Activated naive CD4-positive, alpha-beta T cell treated with anti-CD3 and anti-CD28 coated beads, Interleukin-2, amount 50 U/mL, for 72 hours (primary cell): ENCODE measurements at places on chromosomes 12 and 14. TPM values are rescaled to one million over a fixed set of nuclear protein-coding genes. Genes with fewer than 3 reads are reported as not detected.

DNA sequence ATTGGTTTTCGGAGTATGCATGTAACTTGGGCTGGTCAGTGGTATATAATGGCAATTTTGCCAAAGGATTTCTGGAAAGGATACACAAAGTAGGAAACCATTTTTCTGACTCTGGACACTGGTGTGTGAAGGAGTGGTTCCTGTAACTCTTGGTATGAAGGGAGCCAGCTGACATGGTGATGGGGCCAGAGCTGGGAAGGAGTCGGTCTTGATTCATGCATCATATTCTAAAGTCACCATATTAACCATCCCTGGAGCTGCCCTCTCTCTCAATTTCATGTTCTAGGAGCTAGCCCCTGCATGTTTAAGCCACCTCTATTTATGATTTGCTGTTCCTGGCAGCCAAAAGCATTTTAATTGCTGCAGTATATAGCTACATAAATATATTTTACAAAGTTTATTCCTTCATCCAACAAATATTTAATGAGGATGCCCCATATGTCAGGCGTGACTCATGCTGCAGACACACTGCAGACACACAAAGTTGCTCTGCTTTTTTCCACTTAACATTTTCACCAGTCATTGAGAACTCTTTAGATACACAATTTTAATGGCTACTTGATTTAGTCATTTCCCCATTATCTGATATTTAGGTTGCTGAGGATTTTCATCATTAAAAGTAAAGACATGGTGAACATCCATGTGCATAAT, 78.7 kb upstream of the PSMC1 start:
- no peak for DNase-seq

NOS1 gene
- total RNA-seq, result 0.07 TPM

DNA sequence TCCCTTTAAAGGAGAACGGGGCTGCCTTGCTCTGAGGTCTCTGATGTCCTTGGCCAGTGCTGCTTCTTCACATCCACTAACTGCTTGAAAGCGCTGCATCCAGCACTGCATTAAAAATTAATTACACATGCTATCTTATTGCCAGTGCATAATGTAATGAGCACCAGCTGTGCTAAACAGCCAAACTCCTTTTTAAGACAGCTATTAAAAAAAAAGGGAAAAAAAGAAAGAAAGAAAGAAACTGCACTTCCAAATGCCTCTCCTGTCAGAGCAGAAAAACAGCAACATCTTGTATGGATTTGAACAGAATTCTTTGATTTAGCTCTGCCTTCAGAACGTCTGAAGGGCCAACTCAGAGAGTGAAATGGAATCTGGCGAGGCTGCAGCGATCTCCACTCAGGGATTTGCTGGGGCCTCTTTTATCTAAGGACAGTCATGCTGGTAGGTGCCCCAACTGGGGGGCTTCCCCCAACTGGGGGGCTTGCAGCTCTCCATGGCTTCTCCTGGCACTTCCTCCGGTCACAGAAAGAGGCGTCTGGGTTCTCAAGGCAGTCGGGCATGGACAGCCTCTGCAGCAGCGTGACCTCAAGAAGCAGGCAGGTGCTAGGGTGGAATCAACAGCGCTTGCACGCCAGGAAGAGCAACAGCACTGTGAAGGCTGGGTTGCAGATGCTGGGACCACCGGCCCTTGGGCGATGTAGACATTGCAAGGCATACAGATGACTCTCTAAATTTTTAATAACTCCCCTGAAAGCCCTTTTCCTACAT, 46.4 kb downstream of the BCL11B start:
- DNase-seq, result peak; percentile 54

MYF6 gene
- total RNA-seq, result not detected

- DNase-seq, result no peak
These were observed 921 bp upstream of the CEP83 start for GRCh38 chr12:94460616-94460959.

DNA sequence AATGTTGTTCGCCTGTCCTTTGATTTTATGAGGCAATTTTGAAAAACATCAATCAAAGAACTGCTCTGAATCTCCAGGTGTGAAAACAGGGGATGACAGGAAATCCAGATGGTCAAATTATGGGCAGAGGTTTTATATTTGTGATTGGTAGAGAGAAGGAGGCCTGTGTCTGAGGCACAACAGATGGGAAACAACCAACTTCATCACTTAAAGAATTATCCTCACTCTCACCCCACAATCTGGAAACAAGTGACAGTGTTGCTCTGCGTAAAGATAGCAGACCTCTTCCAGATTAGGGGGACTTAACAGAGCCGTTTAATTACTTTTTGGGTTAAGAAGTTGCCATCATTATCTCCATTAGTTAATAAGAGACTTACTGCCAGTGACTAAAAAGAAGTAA, 64.1 kb upstream of the EGLN3 start:
- DNase-seq, result no peak

DHH gene
- 0.19 TPM for total RNA-seq

DNA sequence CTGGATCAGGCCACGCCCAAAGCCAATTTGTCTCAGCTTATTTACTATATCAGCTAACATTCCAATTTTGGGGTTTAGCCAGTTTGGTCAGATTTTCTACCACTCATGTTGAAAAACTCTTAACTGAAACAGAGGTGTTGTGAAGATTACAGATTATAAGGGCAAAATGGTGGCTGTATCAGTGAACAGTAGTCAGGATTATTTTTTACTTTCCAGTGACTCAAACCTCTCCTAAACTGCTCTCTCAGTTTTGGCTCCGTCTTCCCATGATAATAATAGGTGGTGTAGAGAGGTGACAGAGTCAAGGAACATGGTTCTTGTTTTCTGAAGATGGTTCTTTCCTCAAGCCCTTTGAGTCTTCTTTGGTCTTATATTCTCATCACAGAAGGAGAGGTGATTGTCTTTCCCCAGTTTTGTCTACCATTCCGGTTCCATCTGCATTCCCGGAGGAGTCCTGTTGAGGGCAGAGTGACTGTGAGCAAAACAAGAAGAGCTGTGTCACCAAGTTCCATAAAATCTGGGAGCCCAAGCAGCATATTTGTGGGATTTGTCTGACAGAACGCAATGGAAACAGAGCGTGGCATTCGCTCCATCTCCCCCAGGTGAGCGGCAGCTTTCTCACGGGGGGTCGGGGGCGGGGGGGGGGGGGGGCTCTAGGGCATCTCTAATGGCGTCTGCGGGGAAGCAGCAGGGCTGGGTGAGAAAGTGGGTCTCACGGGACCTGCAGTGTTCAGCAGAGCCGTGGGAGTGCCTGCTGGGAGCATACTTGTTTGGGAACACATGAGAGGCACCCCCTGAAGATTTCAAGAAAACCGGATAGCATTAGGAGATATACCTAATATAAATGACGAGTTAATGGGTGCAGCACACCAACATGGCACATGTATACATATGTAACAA, 59.1 kb downstream of the TBC1D30 start:
- no peak for DNase-seq

- no peak for DNase-seq
These were observed 39.3 kb upstream of the DIO3 start for GRCh38 chr14:101521978-101522377.

MYO1A gene
- total RNA-seq, result 4.7 TPM

PHC1 gene
- total RNA-seq, result 18.4 TPM

EML1 gene
- 2.2 TPM for total RNA-seq

- no peak for DNase-seq
These were observed 103.1 kb downstream of the UNC79 start for GRCh38 chr14:93533842-93534241.

DNA sequence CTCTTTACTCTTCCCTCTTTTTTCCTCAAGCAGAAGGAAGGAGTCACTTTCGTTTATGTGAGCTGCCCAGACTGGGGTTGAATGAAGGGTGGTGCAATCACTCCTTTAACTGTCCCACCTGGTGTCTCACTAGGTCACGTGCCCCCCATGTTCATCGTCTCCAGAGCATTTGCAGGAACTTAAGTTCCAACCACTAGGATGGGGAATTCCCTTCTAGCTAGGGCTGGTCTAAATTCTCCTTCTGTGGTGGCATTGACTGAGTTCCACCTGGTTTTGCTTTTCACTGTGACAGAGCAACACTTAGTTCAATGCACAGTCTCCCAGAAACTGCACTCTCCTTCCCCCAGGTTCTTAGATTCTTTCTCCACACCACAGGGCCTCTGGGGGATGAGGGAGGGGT, 9.5 kb downstream of the FANCM start:
- no peak for DNase-seq

GRCh38 chr12:40752011-40752410, 59.8 kb downstream of the CNTN1 start:
- DNase-seq, result no peak

- DNase-seq, result no peak
These were observed 762.3 kb downstream of the DIO2 start for GRCh38 chr14:79448960-79449359.

DNA sequence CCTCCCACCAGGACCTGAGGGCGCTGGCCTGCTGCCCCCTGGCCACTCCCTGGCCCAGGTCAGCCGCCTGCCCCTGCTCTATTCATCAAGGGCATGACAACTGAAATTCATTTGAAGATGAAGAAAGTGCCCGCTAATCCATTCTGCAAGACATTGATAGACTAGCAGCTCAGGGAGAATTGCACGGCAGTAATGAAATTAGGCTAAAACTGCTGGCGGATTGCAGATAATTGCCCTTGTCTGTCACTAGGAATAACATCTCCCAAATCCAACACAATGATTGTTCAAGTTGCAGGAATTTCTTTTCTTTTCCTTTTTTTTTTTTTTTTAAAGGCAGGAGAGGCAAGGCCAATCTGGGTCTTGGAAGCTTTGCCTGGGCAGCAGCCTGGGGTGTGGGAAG, 44.5 kb downstream of the MVK start:
- DNase-seq, result no peak

DNA sequence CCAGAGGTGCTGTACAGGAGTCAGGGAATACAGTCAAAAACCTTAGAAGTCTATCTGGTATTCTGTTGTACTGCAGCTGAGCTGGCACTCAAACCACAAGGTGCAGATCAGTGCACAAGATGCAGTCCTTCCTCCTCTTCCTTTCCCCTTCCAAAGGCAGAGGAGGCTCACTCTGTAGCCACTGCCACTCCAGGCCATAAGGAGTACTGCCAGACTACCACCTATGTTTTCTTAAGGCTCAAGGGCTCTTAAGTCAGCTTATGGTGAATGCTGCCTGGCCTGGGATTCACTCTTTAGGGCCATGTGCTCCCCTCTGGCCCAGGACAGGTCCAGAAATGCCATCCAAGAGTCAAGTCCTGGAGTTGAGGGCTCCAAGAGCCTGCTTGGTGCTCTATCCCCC, 200.3 kb downstream of the CRADD start:
- DNase-seq, result no peak

ADAM21 gene
- not detected for total RNA-seq
